ENCODE measurements at places on chromosomes 5 and 9. TPM values are rescaled to one million over a fixed set of nuclear protein-coding genes. Genes with fewer than 3 reads are reported as not detected.

Gene SNX2
- 67.8 TPM for total RNA-seq

Gene MGAT1
- 81.4 TPM for total RNA-seq

DNA sequence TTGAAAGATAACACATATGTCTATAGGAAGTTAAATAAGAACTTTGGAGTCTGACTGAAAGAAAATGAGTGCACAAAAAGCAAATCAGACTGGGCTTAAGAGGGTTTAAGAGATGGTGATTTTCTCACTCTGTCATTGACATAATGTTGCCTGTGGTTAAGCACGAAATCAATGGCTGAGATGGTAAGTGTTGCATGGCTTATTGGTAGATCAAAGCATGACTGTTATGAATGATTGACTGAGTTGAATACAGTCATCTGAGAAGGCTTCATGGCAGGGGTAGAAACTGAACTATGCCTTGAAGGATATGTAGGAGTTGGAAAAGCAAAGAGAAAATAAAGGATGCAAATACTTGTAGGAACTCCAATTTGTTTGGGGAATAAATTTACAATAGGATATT is 136.6 kb downstream of the PLPPR1 start:
- DNase-seq, result no peak

DNA sequence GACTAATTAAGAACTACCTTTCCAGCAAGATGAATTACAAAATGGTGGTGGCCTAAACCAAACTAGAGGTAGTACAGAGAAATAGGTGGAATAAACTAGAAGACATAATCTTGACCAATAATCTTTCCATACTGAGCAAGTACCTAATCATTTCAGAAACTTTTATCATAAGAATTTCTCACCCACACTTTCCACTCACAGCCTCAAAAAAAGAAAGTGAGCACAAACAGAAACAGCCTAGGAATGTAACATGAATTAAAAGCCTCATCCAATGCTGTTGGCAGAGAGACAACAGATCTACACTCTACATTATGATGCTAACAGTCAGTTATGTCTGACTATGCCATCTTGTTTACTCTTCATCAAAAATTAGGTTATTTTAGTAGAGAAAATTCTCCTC is 1.3 kb downstream of the RNF38 start:
- no peak for DNase-seq

- no peak for DNase-seq
These were observed 7.5 kb upstream of the RFK start for GRCh38 chr9:76401580-76402354.

DNA sequence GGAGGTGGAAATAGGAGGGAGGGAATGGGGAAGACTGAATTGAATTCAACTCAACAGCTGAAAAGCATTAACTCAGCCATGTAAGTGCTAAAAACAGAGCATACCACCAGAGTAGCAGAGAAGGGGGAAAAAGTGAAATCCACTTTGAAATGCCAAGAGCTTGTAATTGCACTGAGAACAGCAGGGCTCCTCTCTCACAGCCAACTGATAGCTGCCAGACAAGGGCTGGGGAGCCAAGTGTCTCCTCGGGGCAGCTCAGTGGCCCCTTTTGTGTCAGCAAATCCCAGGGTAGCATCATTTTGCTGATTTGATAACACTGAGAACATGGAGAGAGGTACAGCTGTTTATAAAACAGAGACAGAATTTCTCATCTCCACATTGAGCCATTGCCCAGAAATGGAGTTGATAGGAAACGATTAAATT is 182.5 kb downstream of the FRMD3 start:
- no peak for DNase-seq

DNA sequence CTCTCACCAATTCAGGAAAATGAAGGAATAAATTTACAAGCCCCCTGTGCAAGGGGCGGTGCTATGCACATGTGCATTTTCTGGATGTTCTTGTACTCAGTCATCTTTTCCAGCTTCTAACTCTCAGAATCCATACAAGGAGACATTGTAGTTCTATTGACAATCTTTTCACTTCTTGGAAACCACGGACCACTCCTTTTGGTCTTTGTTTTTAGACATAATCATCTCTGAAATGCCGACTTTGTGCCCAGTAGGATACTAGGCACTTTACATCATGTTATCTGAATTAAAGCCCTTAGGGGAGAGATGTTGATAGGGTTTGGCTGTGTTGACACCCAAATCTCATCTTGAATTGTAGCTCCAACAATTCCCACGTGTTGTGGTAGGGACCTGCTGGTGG is 322.6 kb upstream of the WWC1 start:
- DNase-seq, result no peak

- DNase-seq, result no peak
These were observed 255.1 kb downstream of the MAT2B start for GRCh38 chr5:163760498-163760897.

DNA sequence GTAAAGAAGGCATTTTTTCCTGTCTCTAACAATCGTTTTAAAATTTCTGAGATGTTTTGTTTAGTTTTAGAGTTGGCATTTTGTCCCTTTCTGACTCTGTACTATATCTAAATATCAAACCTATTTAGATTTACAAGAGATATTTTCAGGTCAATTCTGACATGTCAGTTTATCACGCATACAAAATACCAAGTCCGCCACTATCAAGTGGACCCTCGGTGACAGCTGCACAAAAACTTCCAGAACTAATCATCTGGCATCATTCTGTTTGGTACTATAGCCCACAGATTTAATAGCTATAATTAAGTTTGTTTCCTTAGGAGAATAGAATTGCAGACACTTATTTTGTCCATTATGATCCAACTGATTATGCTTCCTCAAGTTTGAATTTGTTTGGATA is 1278.2 kb downstream of the CDH12 start:
- no peak for DNase-seq
